ENCODE measurements at places on chromosomes 3 and 15.
A peak's percentile ranks its signal among the peaks of the same experiment; 100 is the strongest.

DNA sequence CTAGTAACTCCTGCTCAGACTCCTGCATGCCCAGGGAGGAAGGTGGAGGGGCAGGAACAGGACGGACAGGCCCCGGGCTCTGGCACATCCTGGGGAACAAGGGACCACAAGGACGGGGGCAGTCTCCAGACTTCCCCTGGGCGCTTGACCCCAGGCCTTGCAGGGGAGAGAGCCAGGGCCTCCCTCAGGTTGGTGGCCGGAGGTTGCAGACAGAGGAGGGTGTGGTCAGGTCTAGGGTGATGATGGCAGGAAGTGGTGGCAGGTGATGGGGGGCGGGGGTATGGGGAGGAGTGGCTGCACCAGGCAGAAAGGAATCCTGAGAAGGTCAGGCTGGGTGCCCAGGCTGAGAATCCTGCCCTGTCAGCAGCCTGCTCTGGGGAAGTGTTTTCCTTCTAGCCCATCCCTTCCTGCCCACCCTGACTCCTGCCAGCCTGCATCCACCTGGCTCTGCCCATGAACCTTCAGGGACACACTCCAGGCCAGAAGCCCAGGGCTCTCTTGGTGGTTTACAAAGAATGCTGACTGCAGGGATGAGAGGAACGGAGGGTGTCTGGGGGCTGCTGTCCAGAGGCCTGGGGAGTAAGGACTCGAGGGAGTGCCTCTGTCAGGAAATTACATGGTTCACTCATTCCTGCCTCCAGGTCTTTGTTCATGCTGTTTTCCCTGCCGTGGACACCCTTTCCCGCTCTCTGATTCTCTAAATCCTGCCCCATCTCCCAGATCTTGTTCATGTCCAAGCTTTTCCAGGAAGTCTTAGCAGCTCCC, 15.8 kb downstream of the LOXL1 start:
- no peak for DNase-seq

- no peak for DNase-seq
Observed at GRCh38 chr3:142226474-142226873, 1.1 kb upstream of the GK5 start.

- peak; percentile 12 for DNase-seq
Observed at GRCh38 chr3:51539291-51539941, 897 bp downstream of the RAD54L2 start.

DNA sequence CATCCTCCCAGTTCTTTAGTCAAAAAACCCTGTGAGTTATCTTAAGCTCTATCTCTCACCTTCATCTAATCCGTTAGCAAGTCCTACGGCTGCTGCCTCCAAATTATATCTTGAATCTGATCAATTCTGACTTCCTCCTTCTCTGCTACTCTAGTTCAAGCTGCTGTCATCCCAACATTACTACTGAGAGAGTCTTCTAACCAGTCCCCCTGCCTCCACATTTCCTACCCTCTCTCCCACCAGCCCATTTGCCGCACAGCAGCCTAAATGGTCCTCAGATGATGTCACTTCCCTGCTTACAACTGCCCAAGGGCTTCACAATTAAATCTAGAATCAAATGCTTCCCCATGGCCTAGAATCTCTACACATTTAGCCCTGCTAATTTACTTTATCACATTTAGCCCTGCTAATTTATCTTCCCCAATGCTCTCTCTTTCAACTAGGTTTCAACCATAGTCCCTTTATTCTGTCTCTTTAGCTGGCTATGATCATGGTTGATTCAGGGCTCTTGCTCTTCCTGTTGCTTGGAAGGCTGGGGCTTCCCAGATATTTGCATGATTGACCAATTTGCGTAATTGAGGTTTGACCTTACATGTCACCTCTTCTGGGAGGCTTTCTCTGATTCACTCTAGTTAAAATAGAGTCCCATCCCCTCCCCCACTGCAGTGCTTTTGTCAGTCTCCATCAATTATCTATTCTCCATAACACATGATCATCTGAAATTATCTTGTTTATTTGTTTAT, 11.0 kb upstream of the ARL14 start:
- no peak for DNase-seq

DNA sequence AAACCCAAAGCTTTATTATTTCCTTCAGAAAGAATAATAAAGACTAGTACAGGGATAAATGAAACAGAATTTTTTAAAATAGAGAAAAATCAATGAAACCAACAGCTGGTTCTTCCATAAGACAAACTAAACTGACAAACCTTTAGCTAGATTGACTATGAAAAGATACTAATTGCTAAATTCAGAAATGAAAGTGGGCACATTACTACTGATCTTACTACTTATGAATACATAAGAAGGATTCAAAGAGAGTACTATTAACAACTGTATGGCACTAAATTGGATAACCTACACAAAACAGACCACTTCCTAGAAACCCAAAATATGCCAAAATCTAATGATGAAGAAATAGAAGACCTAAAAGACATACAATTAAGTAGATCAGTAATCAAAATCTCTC, 278.2 kb downstream of the ISL2 start:
- no peak for DNase-seq

GRCh38 chr3:50369012-50369670, 9.8 kb upstream of the TMEM115 start:
- no peak for DNase-seq

GRCh38 chr3:135800071-135800549, 165.4 kb upstream of the PPP2R3A start:
- DNase-seq = no peak

DNA sequence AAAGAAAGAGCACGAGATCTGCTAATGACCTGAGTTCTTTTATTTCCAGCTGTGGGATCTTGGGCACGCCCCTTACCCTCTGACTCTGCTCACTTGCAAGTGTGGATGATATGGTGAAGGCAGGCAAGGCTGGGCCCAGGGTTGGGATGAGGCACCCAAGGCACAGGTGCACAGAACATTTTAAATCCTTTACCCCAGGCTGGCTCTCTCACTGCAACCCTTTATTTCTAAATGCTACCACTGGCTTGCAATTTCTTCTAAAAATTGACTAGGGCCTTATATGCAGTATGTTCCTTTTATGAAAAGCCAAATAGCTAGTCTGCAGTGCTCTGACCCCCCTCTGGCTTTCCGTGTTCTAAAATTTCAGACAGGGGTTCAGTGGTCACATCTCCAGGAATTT, 237.7 kb downstream of the VPS13C start:
- DNase-seq = no peak

GRCh38 chr15:80898040-80898439, 91.6 kb downstream of the MESD start:
- DNase-seq = no peak

GRCh38 chr3:105811518-105812193, 57.2 kb downstream of the CBLB start:
- DNase-seq = no peak

DNA sequence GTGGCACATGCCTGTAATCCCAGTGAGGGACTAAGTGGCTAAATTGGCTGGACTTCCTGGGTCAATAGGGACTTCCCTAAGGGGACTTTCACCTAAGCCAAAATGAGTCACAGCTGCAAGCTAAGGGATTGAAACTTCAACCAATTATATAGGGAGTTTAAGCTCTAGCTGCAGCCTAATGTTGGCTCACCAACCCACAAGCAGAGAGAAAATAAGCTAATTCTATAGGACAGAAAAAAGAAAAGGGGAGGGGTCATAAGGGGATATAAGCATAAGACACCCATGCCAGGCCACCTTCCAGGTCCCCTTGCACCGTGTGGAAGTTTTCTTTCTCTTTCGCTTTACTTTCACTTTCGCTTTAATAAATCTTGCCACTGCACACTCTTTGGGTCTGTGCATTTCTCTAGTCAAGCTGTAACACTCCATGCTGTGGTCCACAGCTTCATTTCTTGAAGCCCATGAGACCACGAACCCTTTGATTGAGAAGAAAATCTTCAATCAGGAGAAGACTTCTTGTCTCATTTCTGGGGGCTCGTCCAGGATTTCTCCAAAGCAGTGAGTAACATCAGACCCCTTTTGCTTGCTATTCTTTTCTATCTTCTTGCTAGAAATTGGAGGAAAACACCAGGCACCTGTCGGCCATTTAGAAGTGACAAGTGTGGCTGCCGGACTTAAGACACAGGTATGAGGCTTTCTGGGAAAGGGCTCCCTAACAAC, 192.3 kb downstream of the IGSF11 start:
- DNase-seq = no peak

DNA sequence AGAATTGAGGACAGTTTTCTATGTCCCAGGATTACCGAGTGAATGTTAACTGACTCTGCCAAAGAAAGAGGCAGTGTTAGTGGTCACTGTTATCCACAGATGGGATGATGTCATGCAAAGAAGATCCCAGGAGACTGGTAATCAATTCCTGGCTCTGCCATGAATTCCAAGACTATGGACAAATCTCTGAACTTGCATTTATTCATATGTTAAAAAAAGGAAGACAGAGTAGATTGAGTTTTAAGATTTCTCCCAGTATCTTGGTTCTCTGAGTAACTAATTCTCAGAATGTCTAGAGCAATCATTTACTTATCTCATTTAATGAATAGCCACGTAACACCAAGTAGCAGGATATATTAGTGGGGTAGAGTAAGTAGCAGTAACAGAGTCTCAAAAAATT, 11.5 kb upstream of the MAP3K13 start:
- DNase-seq = no peak

DNA sequence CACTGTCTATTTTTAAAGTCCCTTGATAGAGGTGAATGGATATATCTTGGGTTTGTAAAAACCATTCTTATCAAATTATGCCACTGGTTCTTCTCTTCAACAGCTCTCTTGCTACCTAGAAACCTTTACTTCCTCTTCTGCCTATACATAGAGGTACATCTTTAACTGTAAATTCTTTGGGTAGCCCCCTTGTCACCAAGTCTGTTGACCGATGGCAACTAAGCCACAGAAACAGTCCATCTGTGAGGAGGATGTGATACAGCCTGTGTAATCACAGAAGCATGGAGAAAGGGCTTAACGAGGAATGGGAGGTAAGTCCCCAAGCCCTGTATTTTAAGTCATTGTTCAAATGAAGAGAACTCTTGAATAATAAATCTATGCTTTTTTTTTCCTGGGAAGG, 246.5 kb upstream of the MDFIC2 start:
- DNase-seq = no peak

DNA sequence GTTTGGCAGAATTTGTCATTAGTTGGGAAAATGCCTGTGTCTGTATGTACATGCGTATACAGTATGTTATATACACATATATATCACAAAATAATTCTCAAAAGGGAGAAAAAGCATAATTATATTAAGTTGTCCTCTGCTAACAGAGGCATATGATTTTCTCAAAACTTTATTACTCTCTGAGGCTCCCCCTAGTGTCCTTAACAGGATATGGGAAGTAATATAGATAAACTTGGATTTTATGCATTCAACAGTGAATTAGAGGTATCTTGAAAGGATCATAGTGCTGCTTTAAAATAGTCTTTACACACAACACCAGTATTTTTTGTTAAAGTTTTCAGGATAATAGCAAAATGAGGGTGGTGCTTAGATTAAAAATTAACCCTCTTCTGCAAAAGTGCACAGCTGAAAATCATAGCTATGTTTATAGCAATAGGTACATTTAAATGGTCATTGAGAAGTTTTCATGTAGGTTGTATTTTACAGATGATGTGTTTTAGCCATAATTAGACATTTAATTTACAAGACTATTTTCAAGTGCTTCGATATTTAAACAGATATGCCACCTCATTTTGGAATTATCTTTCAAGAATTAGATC, 454.0 kb upstream of the ROBO2 start:
- no peak for DNase-seq

DNA sequence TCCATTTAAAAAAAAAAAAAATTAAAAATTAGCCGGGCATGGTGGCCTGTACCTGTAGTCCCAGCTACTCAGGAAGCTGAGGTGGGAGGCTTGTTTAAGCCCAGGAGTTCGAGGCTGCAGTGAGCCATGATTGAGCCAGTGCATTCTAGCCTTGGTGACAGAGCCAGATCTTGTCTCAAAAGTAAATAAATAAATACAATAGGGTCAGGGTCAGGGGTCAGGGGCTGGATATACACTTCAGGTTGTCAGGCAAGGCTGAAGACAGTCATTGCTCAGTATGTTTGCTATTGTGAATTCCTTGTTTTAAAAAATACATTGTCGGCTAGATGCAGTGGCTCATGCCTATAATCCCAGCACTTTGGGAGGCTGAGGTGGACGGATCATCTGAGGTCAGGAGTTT, 8.1 kb upstream of the TKT start:
- DNase-seq = no peak

DNA sequence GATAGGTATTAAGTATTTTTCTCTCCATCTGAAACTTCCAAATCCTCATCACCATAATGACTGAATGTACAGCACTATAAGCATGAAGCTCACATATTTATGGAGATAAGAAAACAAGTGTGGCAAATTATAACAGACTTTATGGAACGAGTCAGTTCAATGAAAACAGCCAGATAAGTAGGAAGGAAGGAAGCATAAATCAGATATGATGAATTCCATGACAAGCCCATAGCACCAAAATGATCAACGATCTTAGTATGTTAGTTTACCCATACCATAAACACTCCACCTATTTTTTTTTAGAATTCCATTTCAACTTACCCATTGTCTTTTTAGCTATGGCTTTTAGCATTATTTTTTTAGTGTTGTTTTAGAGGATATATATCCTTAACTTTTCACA, 169.5 kb downstream of the TNIK start:
- DNase-seq = no peak

GRCh38 chr3:112687616-112688015, 46.7 kb upstream of the CCDC80 start:
- DNase-seq = no peak

DNA sequence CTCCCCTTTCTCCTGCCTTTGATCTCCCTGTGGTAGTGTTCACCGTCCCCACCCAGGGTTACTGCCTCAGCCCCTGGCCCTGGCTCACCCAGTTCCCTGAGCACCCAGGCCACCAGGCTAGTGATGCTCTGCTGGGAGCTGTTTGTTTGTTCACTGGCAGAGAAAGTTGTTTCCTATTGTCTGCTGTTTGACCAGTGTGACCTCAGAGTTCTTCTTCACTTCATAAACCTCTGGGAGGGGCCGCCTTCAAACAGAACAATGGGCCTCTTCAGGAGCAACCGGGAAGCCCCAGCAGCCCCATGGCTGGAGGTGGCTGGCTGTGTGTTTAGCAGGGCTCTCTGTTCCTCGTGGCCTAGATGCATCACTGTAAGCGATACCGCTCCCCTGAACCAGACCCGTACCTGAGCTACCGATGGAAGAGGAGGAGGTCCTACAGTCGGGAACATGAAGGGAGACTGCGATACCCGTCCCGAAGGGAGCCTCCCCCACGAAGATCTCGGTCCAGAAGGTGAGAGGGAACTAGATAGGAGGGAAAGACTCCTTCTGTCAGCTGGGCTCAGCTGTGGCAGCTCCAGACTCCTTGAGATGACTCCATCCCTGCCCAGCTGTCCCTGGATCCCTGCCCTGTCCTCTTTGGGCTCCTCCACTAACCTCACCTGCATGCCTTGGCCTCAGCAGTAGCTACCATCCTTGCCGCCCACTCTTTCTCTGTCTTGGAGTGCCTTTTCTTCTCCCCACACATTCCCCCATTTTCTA, 3.4 kb downstream of the CLK3 start:
- DNase-seq = no peak

- DNase-seq = no peak
Observed at GRCh38 chr15:81195339-81195864, 1.3 kb upstream of the IL16 start.

GRCh38 chr3:17840651-17841050, 98.2 kb upstream of the TBC1D5 start:
- DNase-seq = no peak
